ENCODE measurements at places on chromosomes 16 and 17.

DNA sequence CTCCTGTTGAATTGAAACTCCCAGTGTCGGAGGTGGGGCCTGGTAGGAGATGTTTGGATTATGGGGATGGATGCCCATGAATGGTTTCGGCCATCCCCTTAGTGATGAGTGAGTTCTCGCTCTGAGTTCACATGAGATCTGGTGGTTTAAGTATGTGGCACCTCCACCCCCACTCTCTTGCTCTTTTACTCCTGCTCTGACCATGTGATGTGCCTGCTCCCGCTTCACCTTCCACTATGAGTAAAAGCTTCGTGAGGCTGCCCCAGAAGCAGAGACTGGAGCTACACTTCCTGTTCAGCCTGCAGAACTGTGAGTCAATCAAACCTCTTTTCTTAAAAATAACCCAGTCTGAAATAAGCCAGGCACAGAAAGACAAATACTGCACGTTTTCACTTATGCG, 512.4 kb downstream of the HS3ST4 start:
- no peak for DNase-seq

- no peak for DNase-seq
These were observed 1113.7 kb downstream of the CDH11 start for GRCh38 chr16:64008131-64008530.

- no peak for DNase-seq
These were observed 35.9 kb downstream of the PITPNC1 start for GRCh38 chr17:67412941-67413340.

GRCh38 chr17:81720267-81721071, 8.4 kb downstream of the SLC25A10 start:
- no peak for DNase-seq

GRCh38 chr17:79691931-79692330, 38.8 kb upstream of the ENPP7 start:
- no peak for DNase-seq

- DNase-seq, result no peak
These were observed 100.5 kb downstream of the SMG6 start for GRCh38 chr17:2202996-2203575.

DNA sequence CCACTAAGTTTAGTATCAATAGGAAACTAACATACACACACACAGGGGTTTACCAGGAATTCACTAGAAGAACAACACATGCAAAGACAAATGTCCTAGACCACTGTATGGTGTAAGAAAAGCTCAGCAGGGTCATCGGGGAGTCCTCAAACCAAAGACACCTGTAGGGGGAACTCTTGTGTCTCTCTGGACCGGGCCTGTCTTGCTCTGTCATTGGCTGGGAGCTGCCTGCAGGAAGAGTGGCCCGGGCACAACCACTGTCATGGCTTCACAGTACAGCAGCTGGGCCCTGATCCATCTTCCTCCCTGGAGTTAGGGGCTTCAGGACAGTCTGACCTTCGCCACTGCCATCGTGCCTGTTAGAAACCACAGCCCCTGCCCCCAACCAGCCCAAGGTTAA, 263.6 kb upstream of the DYNLRB2 start:
- DNase-seq, result no peak

DNA sequence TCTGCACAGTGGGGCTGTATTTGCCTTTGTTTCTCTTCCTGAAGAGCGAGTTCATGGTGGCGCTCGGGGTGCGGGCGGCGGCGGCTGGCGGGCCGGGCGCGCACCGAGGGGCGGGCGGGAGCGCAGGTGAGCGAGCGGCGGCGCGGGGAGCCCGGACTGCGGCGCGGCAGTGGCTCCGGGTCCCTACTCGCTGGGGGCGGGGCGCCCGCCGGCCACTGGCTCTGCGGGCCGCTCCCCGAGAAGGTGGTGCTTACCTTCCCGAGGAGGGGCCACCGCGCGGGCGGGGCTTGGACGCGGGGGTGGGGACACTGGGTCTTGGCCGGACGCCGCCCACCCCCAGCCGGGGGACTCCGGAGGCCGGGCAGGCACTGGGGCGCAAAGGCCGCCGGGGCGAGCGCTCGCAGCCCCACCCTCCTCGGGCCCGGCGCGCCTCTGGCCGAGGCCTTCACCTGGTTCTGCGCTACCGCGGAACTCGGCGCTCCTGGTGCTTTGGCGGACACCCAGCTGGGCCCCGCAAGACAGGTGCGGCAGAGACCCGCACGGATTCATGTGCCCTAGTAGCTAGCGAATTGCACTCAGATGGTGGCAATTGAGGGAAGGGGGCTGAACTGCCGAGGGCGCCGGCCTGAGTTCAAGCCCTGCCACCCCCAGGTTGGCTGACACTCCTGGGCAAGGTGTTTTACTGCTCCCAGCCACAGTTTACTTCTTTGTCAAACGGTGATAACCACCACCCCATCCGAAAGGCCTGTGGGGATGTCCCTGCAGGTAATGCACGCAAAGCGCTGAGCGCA, at the start of gene PPL:
Gene PPL (minus strand): TSS at position 158 of the 791 bp plus-strand sequence. CDS start 103 bp downstream, at position 55.
- no peak for DNase-seq

DNA sequence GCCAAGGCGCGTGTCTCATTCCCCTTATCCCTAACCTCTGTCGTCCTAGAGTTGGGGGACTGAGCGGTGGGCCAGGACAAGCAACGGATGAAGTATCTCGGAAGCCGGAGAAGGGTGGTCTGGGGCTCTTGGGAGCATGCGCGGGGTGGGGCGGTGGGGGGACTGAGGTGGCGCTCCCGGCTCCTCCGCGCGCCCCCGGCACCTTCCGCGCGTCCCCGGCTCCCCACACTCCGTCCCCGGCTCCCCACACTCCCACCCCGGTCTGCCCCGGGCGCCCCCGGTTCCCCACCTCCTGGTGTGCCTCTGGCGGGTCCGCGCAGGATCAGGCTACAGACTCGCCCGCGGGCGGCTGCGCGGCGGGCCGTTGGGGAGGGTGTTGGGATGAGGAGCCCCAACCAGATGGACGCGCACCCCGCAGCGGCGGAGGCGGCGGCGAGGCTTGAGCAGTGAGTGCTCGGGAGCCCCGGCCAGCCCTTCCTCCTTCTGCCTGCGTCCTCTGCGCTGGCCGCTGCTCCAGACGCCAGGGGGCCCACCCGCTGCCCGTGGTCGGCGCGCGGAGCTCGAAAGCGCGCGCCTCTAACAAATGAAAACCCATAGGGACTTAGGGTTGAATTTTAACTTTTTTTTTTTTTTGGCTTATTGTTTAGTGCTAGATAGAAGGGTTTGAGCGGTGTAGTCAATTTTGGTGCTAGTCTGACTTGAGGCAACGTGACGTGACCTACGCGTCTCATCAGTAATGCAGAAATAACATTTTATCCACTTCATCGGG, 5.6 kb upstream of the CRYM start:
- DNase-seq, result no peak

DNA sequence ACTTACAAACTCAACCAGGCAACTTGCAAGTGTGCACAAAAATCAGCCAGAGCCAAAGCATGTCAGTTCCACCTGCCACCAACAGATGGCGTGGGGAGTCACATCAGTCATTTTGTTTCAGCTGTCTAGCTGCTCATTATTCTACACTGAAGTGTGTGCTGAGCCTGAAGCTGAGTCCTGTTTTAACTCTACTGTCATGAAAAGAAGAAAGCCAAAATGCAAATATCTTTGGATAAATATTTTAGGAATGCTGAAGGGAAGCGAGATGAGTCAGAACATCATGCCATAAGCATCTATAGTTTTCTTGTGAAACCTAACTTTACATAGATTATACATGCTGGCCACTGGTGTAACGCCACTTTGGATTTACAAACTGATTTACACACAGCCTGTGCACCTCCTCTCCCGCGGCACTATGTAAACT, 172.6 kb downstream of the CDK5R1 start:
- peak; percentile 62 for DNase-seq

- DNase-seq, result no peak
These were observed 169.9 kb downstream of the SPECC1 start for GRCh38 chr17:20179041-20179440.

DNA sequence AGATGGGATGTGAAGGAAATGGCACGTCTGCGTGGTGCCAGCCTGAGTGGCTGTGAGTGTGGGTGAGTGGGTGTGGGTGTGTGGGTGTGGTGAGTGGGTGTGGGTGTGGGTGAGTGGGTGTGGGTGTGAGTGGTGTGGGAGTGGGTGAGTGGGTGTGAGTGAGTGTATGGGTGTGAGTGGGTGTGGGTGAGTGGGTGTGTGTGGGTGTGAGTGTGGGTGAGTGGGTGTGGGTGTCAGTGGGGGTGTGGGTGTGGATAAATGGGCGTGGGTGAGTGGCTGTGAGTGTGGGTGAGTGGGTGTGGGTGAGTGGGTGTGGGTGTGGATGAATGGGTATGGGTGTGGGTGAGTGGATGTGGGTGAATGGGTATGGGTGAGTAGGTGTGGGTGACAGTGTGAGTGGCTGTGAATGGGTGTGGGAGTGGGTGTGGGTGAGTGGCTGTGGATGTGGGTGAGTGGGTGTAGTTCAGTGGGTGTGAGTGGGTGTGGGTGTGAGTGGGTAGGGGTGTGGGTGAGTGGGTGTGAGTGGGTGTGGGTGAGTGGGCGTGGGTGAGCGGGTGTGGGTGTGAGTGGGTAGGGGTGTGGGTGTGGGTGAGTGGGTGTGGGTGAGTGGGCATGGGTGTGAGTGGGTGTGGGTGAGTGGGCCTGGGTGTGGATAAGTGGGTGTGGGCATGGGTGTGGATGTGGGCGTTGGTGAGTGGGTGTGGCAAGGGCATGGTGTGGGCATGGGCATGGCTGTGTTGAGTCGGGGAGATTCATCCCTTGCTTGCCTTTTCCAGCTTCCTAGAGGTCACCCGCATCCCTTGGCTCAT, 80.8 kb downstream of the ZDHHC7 start:
- no peak for DNase-seq

DNA sequence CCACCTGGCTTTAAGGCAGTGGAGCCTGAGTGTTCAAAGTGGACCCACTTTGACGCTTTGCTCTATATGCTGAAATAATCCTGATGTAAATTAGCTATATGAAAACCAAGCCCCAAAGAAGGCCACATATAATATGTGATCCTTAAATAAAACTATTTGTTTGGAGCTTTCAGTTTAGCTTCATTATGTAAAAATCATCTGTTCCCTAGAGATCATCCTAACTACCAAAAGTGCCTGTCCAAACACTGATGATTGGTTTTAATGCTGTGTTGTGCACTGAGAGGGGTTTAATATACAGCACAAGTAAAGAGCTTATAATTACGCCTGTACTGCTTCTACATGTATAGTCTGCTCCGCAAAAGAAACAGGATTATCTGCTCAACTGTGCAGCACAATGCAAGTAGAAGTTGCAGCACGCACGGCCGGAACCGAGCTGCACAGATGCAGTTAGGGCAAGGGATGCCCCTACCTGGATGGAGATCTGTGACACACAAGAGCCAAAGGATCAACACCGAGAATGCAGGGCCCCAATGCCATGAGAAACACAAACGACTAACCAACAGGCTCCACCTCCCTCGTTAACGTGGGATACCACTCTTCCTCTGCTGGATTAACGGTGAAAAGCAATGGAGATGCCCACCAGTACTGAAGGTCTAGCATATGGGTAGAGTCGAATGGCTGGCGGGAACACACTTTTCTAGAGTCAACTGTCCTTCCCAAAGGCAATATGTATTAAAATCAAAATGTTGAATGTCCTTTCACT, 20.5 kb downstream of the USP7 start:
- no peak for DNase-seq

DNA sequence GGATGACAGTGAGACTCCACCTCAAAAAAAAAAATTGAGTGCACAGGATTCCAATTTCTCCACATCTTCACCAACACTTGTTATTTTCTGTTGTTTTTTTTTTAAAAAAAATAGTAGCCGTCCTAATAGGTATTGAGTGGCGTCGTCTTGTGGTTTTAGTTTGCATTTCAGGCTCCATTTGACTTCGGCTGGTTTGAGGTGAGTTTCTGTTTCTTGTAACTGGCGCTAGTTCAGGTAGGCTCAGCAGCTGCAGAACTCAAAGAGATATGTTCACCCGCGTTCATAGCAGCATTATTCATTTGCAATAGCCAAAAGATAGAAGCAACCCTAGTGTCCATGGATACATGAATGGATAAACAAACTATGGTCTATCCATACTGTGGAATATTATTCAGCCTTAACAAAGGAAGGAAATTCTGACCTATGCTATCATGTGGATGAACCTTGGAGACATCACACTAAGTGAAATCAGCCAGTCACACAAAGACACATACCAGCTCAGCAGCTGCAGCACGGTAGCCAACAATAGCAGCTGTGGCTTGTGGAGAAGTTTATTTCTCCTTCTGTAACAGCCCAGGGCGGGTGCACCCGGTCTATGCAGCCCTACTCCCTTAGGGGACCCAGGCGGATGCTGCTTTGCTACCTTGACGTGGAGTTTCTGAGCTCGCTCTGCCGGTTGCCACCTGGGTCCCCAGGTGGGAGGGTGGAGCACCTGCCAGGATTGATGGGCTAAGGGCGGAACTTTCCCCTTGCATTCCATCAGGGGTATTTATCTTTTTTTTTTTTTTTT, 44.9 kb downstream of the TMEM235 start:
- no peak for DNase-seq

DNA sequence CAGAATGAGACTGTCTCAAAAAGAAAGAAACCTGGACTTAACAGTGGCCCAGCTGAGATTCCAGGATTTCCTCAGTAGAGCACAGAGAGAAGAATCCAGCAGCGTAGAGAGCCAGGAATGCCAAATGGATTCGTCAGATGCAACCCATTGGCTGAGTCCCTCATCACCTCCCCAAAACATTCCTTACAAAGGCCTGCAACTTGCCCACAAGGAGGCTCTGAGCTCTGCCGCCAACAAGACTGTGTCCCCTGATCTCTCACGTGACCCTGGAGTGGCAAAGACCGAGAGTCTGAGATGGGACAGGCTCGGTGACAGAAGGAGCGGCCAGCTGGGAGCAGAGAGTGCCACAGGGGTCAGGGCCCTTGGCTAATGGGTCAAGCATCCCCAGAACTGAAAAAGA, 6.9 kb upstream of the CHMP6 start:
- DNase-seq, result peak; percentile 98

- no peak for DNase-seq
These were observed 5.8 kb downstream of the THOC6 start for GRCh38 chr16:3029491-3030221.

GRCh38 chr17:67594115-67594880, 123.4 kb upstream of the NOL11 start:
- DNase-seq, result no peak

GRCh38 chr17:80631142-80632045, 86.8 kb downstream of the RPTOR start:
- DNase-seq, result no peak

GRCh38 chr16:85611194-85611443, 2.0 kb upstream of the GSE1 start:
- DNase-seq, result no peak

DNA sequence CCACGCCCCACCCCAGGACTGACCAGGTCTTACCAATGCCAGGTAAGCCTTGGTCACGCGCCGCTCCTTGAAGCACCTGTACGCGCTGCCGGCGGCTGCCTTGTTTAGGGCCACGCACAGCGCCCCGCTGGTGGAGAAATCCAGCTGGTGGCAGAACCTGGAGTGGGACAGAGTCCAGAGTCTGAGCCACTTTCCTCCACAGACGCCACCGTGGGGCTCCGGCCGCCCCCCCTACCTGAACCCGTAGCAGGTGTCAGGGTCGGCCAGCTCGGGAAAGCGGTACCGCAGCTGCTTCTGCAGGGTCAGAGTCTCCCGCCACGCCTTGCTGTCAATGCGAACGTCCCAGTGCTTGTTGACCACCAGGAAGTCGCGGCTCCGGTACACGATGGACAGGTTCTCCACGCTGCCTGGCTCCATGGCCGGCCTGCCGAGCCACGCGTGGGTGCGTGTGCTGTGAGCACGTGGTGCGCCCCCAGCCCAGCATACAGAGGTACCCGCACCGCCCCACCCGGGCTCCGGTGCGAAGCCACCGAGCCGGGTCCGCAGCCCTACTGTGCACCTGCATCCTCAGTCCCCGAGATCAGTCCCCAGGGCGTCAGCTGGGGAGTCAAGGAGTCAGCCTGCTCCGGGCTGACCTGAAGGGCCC, 737 bp downstream of the RPUSD1 start:
- no peak for DNase-seq

GRCh38 chr16:56781528-56781961, 51.6 kb downstream of the NUP93 start:
- no peak for DNase-seq
